Renal cortical epithelial cell (primary cell): ENCODE measurements at places on chromosomes 7 and 10. TPM values are rescaled to one million over a fixed set of nuclear protein-coding genes. Genes with fewer than 3 reads are reported as not detected.

CPA5 gene
- total RNA-seq = not detected in 2 replicates

ZNF248 gene
- total RNA-seq = 12.5 and 49.0 TPM in 2 replicates

MMRN2 gene
- total RNA-seq = 0.55 and 3.6 TPM in 2 replicates

PRR15 gene
- 10.6 and 11.2 TPM in 2 replicates for total RNA-seq

TET1 gene
- 0.35 and 3.1 TPM in 2 replicates for total RNA-seq

RTKN2 gene
- total RNA-seq = 3.4 and 4.7 TPM in 2 replicates

SLC26A3 gene
- not detected in 2 replicates for total RNA-seq

SYT15B gene
- total RNA-seq = 0.52 and 2.3 TPM in 2 replicates

INMT gene
- not detected in 2 replicates for total RNA-seq

ZNF727 gene
- 0.10 TPM in 1 of 2 replicates, not detected in the other for total RNA-seq

NPTX2 gene
- total RNA-seq = 0.35 TPM in 1 of 2 replicates, not detected in the other

TRUB1 gene
- total RNA-seq = 47.0 and 56.4 TPM in 2 replicates

NME8 gene
- not detected in 2 replicates for total RNA-seq

PPP1R3A gene
- not detected in 2 replicates for total RNA-seq

TCERG1L gene
- total RNA-seq = not detected in 2 replicates

CRTAC1 gene
- 0.17 and 23.9 TPM in 2 replicates for total RNA-seq

BHLHA15 gene
- total RNA-seq = 0.94 and 1.0 TPM in 2 replicates

LIPN gene
- total RNA-seq = not detected in 2 replicates

NKX2-3 gene
- total RNA-seq = not detected in 2 replicates

ALOX5 gene
- 23.8 and 32.4 TPM in 2 replicates for total RNA-seq

NXPH1 gene
- total RNA-seq = not detected in 2 replicates

ERVW-1 gene
- total RNA-seq = not detected in 2 replicates

NKX1-2 gene
- not detected in 2 replicates for total RNA-seq

KBTBD2 gene
- total RNA-seq = 52.5 and 76.1 TPM in 2 replicates

PIP gene
- total RNA-seq = not detected in 2 replicates

R3HCC1L gene
- total RNA-seq = 18.4 and 24.3 TPM in 2 replicates

CHAT gene
- not detected in 2 replicates for total RNA-seq

TSPAN33 gene
- 12.0 and 22.7 TPM in 2 replicates for total RNA-seq

EPO gene
- not detected in 2 replicates for total RNA-seq

CASTOR2 gene
- total RNA-seq = 4.5 and 40.5 TPM in 2 replicates

TRIM73 gene
- 0.35 and 1.2 TPM in 2 replicates for total RNA-seq

SLC16A9 gene
- total RNA-seq = 1.0 and 1.1 TPM in 2 replicates

ABCB1 gene
- 60.6 and 723 TPM in 2 replicates for total RNA-seq

UPK3B gene
- 0.15 TPM in 1 of 2 replicates, not detected in the other for total RNA-seq

SPDYE2 gene
- 0.10 TPM in 1 of 2 replicates, not detected in the other for total RNA-seq

HOXA6 gene
- total RNA-seq = 2.8 and 22.0 TPM in 2 replicates

RHOBTB1 gene
- total RNA-seq = 23.2 and 32.3 TPM in 2 replicates

FAM131B gene
- total RNA-seq = 1.0 and 4.2 TPM in 2 replicates

PRKCQ gene
- 5.2 and 23.9 TPM in 2 replicates for total RNA-seq

SLIT1 gene
- under 0.01 TPM in 1 of 2 replicates, not detected in the other for total RNA-seq

CCDC172 gene
- total RNA-seq = not detected in 2 replicates

SKIDA1 gene
- 0.69 and 2.1 TPM in 2 replicates for total RNA-seq

DDC gene
- 2.7 TPM in 1 of 2 replicates, not detected in the other for total RNA-seq

DCLRE1C gene
- 9.7 and 12.2 TPM in 2 replicates for total RNA-seq

PRSS37 gene
- total RNA-seq = not detected in 2 replicates

PPP1R17 gene
- not detected in 2 replicates for total RNA-seq

TSPAN12 gene
- total RNA-seq = 29.7 and 60.5 TPM in 2 replicates

PDCD4 gene
- total RNA-seq = 27.3 and 93.2 TPM in 2 replicates

PLXNA4 gene
- total RNA-seq = 0.05 TPM in 1 of 2 replicates, not detected in the other

SAP25 gene
- not detected in 2 replicates for total RNA-seq

ABCB4 gene
- 2.9 and 9.7 TPM in 2 replicates for total RNA-seq

LEP gene
- total RNA-seq = not detected in 2 replicates

RAB19 gene
- 3.5 and 15.1 TPM in 2 replicates for total RNA-seq

HYAL4 gene
- not detected in 2 replicates for total RNA-seq

ZNF786 gene
- total RNA-seq = 6.4 and 14.9 TPM in 2 replicates
